Naive thymus-derived CD8-positive, alpha-beta T cell (primary cell): ENCODE measurements at places on chromosomes 3 and 15. TPM values are rescaled to one million over a fixed set of nuclear protein-coding genes. Genes with fewer than 3 reads are reported as not detected.

TLE3 gene
- 13.6 TPM for polyA plus RNA-seq

WDR49 gene
- not detected for polyA plus RNA-seq

NR2E3 gene
- 0.07 TPM for polyA plus RNA-seq

BNC1 gene
- polyA plus RNA-seq: not detected

PLXNA1 gene
- polyA plus RNA-seq: 0.59 TPM

MELTF gene
- 0.12 TPM for polyA plus RNA-seq

KNL1 gene
- 0.03 TPM for polyA plus RNA-seq

SLC28A1 gene
- polyA plus RNA-seq: not detected

RNU5B-1 gene
- not detected for polyA plus RNA-seq

RBPMS2 gene
- not detected for polyA plus RNA-seq

DUOX1 gene
- 0.35 TPM for polyA plus RNA-seq

CTXN2 gene
- polyA plus RNA-seq: not detected

SEMA6D gene
- not detected for polyA plus RNA-seq

SPRED1 gene
- 0.11 TPM for polyA plus RNA-seq
